ENCODE measurements at places on chromosomes 1 and 21.

DNA sequence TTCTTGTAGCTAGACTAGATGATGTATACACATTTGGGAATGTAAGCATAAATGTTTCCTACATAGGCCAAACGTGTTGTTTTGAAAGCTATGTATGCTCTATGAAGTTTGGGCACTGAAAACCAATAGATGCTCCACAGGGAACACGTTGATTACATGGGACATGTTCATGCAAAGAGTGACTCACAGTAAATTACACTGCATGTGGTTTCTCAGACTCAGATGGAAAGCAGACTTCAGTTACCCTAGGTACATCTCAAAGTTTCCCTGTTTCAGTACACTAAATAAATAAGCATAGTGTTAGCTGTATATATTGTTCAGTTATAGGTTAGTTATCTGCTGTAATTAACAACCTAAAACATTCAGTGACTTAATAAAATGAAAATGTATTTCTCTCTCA lies 301.9 kb upstream of the RUNX1 start:
- DNase-seq: no peak

DNA sequence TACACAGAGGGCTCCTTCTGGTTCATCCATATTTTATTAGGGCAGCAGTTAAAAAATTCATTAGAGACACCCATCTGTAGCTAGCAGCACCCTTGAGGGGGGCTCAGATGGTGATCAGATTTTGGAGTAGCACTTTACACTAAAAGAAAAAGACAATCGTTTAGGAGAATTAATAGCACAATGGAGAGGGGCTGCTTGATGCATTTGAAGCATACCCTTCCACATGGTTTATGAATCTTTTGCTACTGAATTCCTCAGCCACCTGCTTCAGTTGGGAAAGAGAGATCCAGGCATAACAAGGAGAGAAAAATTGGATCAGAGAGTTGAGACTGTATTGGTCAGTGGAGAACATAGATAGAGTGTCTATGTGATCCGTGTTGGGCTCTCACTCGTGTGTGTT lies 54.4 kb downstream of the DISC1 start:
- no peak for DNase-seq

DNA sequence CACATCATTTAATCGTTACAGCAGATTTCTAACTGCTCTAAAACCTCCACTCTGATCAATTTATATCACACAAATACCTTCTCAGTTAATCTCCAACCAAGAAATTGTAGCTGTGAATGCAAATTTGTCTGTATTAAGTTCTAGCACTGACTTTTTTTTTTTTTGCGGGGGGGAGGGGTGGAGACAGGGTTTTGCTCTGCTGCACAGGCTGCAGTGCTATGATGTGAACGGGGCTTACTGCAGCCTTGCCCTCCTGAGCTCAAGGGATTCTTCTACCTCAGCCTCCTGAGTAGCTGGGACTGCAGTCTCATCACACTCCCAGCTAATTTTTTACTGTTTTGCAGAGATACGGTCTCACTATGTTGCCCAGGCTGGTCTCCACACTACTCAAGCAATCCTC lies 163.6 kb downstream of the RERE start:
- DNase-seq: no peak

GRCh38 chr1:182633657-182634281 lies 29.6 kb upstream of the RGS16 start:
- DNase-seq: no peak

DNA sequence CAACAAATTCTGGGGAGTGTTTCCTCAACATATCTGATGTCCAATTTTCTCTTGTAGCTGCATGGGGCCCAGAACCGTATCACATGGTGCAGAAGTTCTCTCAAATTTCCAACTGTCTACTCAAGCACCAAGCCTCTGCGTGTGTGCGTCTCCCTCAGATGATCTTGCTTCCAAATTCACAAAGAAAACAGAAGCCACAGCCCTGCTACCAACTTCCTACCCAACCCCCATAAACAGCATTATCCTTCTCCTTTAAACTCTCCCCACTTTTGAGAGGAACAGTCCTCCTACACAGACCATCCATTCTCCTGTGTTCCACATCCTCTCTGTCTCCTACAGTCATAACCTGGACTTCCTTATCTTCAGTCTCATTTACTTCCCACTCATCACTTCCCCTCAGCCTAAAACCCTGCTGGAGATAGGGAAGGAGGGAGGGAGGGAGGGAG lies 354.1 kb downstream of the SMYD3 start:
- DNase-seq: no peak

GRCh38 chr1:91732291-91733107 lies 153.5 kb downstream of the TGFBR3 start:
- no peak for DNase-seq

Data from KG1 (cell line).